ENCODE measurements at places on chromosomes 5 and 9.

DNA sequence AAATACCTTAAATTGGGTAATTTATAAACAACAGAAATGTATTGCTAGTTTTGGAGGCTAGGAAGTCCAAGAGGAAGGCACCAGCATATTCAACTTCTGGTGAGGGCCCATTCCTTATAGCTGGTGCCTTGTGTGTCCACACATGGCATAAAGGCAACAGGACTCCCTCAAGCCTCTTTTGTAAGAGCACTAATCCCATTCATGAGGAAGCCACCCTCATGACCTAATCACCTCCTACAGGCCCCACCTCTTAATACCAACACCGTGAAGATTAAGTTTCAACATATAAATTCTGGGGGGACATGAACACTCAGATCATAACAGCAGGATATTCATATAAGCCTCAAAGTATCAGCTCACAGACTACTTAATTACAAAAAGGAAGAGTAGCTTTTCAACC is 4.0 kb upstream of the PLAC8L1 start:
- no peak for DNase-seq

GRCh38 chr9:123238365-123238764 is 30.0 kb downstream of the STRBP start:
- no peak for DNase-seq

- DNase-seq: no peak
Observed at GRCh38 chr9:111980398-111980797, 83.8 kb downstream of the UGCG start.

DNA sequence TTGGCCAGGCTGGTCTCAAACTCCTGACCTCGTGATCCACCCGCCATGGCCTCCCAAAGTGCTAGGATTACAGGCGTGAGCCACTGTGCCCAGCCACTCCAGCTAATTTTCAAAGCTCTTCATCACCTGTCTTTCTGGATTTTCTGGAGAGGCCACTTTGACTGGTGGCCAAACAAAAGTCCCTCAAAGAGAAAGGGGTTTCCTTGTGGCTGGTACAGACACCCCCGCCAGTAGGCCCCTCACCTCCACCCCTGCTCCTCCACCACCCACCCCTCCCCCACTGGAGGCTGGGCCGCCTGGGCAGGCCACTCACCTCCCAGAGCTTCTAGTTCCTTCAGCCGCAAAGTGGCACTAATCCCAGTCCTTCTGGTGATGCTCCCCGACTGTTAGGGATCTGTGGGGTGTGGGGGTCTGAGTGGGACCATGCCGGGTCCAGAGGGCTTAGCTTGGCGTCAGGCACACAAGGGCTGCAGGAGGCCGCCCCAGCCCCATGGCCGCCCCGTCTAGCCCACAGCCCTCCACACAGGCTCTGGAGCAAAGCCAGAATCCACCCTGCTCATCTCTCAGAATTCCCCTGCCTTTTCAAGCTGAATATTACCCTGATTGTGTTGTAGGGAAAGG is 182.0 kb upstream of the IER5L start:
- no peak for DNase-seq

DNA sequence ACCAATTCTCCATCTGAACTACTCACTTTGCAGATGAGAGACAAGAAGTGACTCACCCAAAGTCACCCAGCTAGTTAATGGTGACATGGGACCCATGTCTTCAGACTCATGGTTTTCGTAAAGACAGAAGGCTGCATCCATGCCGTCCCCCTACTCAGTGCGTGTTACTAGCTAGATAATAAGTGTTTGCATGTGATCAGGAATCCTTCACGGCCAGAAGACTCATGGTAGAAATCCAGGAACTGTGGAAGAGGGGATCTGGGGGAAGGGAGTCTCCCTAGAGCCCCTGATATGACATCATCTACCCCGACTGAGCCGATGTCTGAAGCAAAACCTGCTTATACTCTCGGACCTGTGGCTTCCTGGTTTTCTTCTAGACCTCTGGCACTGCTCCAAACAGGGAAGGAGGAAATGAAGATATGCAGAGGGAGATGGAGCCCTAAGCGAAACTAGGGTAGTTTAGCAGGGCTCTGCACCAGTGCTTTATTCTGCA is 3.3 kb downstream of the RNF183 start:
- DNase-seq: no peak

- no peak for DNase-seq
Observed at GRCh38 chr5:93674866-93675459, 66.4 kb downstream of the POU5F2 start.

DNA sequence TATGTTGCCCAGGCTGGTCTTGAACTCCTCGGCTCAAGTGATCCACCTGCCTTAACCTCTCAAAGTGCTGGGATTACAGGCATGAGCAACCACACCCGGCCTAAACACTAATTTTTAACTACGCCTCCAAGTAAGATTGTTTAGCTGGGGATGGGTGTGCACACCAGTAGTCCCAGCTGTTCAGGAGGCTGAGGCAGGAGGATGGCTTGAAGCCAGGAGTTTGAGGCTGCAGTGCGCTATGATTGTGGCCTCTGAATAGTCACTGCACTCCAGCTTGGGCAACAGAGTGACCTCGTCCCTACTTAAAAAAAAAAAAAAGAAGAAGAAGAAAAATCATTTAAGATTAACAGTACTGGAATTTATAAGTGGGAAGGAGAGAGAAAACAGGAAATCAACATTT is 90.8 kb upstream of the NR5A1 start:
- DNase-seq: no peak

DNA sequence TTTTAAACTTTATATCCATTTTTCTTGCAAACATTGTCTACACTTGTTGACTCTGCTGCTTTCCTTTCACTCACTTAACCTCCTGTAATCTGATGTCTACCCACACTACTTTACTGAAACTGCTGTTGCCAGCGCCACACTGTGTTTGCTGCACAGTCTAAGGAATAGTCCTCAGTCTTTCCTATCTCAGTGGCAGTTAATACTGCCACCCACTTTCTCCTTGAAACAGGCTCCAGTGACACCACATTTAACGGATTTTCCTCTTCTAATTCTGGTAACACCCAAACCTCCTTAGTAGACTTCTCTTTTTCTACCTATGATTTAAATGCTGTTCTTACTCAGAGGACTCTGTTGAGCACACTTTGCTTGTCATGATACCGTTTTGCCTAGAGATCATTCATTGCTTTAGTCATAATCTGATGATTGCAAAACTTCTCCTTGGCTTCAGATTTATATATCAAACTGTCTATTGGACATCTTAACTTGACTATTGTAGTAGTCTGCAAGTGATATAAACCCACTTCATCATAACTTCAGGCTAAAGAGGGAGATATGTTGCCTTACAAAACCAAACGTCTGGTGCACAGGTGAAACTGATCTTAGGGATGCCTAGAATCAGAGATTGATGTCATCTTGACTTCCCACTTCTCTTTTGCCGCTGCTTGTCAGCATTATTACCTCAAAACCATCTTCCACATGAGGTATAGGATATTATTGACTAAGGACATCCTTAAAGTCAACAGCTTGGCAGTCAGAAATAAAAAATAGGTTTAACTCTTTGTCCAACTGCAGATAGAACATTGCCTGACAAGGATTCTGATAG is 94.1 kb downstream of the CDC42SE2 start:
- no peak for DNase-seq

- DNase-seq: no peak
Observed at GRCh38 chr5:83219495-83219894, 142.1 kb downstream of the XRCC4 start.

GRCh38 chr9:3479514-3480352 is 46.1 kb downstream of the RFX3 start:
- DNase-seq: no peak

- DNase-seq: no peak
Observed at GRCh38 chr5:57366744-57367143, 115.9 kb downstream of the ACTBL2 start.

- DNase-seq: no peak
Observed at GRCh38 chr5:156515803-156516360, 188.9 kb downstream of the SGCD start.

DNA sequence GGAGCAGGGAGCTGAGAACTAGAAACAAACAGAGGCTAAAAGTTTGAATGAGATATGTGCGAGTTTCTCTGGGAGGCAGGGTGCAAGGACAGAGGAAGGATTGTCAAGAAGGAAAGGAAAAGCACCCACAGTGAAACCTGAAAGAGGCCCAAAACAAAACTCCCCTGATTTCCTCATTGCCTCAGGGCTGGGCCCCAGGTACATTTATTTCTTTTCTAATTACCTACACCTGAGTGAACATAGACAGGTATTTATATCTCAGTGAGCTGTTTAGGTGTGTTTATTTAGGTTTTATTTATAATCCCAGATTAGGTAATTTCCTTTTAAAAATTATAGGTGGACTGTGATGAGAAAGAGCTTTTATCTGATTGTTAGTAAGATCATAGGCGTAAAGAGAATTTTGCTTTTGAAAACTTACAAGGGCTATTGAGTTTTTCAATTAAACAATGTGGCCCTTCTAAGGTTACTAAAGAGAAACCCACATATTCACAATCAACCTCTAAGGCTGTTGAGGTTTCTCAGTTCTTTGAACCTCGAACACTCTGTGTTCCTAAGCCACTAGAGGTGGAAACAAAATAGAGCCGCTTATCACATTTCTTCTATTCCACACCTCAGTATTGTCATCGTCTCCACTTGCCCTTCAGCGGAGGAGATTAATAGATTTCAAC is 344.8 kb downstream of the ZNF608 start:
- DNase-seq: no peak

GRCh38 chr5:44048276-44048984 is 340.8 kb downstream of the FGF10 start:
- no peak for DNase-seq

DNA sequence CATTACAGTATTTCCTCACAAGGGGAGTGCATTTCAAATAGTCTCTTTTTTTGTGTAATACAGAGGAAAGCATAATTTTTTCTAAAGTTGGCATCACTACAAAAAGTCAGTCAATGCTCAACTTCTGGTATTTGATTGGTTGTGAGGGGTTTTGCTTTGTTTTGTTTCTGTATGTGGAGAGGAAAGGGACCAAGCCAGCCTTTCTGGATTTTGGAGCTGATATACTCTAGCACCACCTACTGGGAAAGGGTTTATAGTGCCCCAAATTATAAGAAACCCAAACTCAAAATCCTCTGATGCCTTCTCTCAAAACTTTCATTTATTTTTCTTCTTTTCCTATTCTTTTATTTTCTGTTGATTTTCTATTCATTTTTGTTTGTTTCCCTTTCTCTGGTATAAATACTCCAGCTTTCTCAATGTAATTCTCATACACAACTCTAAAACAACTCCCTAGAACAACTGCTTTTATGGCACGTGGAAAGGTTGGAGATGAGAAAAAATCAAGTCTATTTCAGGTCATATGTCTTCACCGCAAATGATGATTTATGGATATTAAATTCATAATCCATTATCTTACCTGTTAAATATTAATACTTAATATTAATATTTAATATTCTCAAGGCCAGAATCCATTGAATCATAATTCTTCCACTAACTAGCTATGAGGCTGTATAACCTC is 69.5 kb upstream of the ANXA1 start:
- peak; percentile 26 for DNase-seq

- no peak for DNase-seq
Observed at GRCh38 chr9:72207278-72207677, 58.0 kb downstream of the GDA start.

DNA sequence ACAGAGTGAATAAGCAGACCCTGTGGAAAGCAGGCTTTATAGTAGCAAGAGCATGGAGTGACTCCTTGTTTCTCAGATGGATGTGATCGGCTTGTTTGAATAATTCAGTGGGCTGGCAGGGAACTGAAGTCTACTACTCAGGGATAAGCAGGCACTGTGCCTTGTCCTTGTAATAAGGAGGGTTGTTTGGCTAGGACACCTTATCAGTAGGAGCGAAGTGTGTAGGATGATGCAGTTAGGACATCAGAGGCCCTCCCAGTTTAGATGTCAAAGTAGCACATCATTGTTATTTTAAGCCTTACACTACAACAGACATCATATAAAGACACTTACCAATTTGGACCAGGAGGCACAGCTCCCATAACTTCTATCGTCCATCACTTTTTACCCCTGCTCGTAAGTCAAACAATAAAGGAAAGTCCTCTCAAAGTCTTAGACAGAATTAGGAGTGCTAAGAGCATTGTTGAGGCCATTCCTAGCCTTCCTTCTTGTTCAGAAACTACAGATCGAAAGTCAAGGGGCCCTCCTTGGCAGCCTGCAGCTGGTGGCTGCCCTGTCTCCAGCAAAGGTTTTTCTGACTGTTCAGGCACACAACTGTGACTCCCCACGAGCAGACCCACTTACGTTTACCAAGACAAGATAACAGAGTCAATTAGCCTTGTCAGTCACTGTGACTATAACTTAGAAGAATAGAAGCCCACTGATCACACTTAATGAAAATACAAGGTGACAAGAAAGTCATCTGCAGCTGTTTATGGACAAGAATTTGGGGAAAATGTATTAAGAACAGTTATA is 218.6 kb downstream of the SNX18 start:
- DNase-seq: no peak

GRCh38 chr5:113378959-113379541 is 55.7 kb downstream of the TSSK1B start:
- DNase-seq: peak; percentile 61

DNA sequence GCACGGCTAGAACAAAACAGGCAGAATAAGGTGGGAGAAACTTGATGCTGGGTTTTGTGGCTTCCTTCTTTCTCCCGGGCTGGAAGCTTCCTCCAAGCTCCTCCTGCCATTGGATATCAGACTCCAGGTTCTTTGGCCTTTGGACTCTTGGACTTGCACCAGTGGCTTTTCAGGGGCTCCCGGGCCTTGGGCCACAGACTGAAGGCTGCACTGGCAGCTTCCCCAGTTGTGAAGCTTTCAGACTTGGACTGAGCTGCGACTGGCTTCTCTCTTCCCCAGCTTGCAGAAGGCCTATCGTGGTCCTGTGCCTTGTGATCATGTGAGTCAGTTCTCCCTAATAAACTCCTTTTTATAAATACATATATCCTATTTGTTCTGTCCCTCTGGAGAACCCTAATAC is 364.4 kb downstream of the DNAH5 start:
- no peak for DNase-seq

DNA sequence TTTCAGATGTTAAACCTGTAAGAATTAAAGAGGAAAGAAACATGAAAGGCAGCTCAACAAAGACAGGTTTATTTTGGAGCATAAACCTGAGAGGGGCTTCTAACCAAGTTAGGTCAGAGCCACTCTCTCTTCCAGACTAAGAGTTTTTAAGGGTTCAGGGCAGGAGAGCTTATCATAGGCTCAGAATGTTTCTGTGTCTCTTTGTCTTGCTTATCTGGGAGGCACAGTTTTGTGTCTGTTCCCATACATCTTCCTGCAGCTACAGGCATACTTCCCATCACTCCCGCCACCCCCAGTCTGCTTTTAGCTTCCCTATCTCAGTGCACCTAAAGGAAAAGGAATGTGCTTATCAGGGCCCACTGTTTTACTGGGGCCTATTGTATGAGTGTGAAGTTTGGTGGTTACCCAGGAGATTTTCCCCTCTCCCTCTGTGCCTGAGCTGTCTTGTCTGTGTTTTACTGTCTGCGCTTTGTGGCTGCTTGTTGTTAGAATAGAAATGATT is 21.9 kb downstream of the CD14 start:
- DNase-seq: no peak

- no peak for DNase-seq
Observed at GRCh38 chr5:78542321-78542840, 106.2 kb downstream of the LHFPL2 start.

DNA sequence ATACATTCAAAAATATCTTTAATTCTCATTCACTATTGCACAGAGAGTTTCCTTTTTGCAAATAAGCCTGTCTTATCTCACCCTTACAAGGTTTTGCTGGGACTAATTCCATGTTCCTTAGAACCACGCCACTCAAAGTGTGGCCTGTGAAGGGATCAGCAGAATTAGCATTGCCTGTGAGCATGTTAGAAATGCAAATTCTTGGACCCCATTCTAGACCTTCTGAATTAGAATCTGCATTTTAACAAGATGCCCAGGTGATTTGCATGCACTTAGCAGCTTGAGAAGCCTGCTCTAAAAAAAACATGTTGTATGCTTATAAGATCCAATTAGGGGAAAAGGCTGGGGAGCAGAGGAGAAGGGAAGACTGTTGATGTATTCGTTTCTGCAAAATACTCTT is 460.0 kb downstream of the NTRK2 start:
- no peak for DNase-seq
